ENCODE measurements at places on chromosomes 2 and 18.

- DNase-seq = no peak
Measured at GRCh38 chr2:43092520-43093179, 133.8 kb downstream of the ZFP36L2 start.

GRCh38 chr2:240319221-240319854 lies 116.1 kb upstream of the GPC1 start:
- DNase-seq = no peak

- no peak for DNase-seq
Measured at GRCh38 chr2:138510319-138510718, 8.7 kb downstream of the SPOPL start.

DNA sequence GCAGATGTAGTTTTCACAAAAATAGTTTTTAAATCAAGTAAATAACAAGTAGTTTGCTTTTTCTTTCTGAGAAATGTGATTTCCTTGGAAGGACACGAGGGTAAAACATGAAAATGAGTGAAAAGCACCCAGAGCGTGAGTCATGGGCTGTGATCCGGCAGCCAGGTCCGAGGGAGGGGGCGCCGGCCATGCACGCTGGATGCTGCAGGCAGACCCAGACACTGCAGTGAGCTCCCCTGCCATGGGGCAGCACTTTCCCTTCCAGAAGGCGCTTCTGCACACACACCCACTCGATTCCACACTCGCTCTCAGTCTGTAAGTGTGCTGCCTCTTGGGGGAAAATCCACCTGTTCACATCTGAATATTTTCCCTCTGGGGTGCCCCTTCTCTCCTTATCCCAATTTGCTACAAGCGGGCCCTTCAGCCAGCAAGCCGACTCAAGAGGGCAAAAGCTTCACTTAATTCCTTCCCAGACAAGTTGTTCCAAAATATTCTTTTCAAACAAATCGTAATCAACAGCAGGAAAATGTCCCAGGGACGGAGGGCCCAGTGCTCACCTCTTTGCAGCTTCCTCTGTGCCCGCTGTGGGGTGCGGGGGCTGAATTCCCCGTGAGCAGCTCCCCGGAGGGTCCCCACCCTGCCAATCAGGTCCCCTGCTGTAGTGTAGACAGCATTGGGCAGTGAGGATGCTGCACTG lies 87.0 kb upstream of the ID2 start:
- no peak for DNase-seq

DNA sequence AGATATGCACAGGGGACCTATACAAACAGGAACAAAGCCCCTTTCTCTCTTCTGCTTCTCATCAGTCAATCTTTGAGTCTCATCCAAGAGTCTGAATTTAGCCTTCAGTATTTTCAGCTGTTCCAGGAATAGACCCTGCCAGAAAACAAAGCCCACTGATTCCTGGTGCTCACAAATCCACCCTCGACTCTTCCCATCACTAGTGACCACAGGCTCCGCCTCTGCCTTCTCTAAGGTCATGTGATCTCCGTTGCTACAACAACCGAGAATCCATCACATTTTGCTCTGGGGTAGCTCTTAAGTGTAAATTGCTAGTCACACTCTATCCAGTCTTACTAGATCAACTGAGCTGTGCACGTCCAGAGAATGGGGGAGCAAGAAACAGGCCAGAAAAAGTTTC lies 46.4 kb upstream of the SPTBN1 start:
- DNase-seq = no peak

GRCh38 chr2:26674002-26674751 lies 18.3 kb upstream of the KCNK3 start:
- DNase-seq = no peak

DNA sequence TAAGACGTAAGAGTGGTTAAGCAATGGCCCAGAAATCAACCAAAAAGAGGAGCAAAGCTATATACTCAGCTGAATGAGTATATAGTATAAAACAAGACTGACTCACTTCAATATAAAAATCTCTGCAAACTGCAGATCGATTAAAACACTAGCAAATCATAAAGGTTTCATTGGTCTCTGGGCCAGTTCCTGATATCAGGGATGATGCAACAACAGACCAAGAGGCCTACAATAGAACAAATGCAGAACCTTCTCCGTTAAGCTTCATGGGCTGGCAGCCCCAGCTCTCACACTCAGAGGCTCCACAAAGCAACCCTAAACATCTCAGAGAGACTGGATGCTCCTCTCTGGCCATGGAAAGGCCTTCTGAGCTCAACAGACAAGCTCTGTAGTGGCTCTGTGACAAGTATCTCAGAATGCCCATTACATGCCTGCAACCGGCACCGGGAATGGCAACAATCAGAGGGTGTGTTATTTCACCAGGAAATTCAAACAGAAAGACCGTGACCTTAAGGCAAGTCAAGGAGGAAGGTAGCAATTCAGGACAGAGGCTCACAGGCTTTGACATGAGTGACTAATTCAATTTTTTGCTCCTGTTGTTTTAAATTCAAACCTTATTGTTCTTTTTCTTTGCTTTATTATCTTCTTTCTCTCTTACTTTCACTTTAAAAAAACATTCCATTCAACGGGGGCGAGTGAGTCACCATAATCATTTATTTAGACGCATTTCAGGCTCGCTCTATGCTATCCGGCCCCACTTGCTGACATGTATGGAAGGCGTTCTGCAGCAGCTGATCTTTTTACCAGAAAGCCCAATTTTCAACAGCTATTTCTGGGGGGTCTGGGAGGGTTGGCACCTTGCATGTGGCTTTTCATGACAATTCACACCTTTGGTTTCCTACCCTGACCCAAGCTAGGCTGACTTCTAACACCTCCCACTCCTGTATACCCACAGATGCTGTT lies 15.1 kb downstream of the CYRIA start:
- DNase-seq = no peak

DNA sequence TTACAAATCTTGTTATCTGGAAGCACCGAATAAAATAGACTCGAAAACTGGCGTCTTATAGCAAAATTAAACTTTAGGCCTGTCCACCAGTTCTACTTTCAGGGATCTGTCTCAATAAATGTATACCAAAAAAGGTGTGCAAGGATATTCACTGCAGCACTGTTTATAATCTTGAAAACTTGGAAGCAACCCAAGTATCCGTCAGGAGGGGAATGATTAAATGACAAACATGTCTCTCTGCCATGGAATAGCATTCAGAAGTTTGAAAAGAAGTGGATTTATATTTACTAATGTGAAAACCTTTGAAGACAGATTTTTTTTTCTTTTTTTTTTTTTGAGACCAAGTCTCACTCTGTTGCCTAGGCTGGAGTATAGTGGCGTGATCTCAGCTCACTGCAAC lies 32.3 kb upstream of the SATB2 start:
- DNase-seq = no peak

DNA sequence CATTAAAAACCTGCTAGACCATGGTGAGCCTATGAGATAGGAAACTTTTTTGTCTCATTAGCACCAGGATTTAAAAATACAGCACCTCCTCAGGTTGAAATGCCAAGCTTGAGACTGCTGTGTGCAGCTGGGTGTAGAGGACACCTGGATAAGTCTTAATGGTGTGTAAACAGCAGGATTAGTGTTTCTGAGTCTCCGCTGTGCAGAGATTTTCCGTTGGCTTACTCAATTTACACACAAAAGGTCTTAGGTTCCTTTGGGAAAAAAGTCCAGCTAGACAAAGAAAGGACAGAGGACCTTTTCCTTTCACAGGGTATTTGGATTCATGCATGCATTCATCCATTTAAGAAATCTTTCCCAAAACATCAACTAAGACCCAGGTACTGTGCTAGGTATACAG lies 168.1 kb downstream of the NRXN1 start:
- DNase-seq = no peak

GRCh38 chr2:133774654-133775015 lies 206.4 kb upstream of the NCKAP5 start:
- DNase-seq = no peak

DNA sequence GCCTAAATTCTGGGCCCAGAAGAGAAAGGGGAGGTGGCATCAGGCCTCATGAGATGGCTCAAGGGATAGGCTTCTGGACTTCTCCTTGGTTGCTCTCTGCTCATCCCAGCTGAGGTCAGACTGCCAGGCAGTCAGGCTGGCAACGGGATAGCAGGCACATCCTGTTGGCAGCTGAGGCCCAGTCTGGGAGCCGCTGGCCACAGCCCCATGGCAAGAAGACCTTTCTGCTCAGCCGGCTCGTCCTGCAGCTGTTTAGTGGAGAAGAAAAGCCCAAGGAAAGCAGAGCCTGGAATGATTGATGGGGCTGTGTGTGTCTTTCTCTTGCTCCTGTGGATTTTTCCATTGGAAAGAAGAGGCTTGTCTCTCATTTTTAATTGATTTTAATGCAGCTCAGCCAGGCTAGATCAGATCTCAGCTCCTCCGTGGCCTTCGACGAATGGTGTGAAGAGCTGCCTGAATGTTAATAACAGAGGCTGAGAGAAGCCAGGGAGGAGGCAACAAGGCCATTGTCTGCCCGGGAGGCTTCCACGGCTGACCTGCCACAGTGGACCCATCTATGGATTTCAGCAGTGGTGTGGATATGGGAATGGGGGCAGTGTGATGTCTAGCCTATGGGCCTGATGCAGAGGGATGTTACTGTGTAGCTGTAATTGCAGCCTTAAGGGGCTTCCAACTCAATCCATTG lies 99.5 kb downstream of the HS1BP3 start:
- DNase-seq = no peak

DNA sequence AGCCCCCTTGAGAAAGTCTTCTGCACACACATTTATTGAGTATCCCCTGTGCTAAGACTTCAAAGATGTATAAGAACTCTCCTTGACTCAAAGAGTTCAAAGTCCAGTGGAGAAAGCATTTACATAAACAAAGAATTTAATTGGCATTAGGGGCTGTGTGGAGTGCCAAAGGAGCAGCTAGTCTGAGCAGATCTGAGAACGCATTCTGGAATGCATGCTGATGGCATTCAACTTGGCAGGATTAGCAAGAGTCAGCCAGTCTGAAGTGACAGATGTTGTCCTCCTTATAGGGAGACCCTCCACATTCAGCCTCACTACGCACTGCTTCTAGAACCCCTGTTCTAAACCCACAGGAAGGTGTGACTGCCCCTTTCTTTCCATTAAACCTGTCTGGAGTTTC lies 191.5 kb downstream of the RAD51AP2 start:
- no peak for DNase-seq

GRCh38 chr2:133855526-133855925 lies 287.3 kb upstream of the NCKAP5 start:
- no peak for DNase-seq

DNA sequence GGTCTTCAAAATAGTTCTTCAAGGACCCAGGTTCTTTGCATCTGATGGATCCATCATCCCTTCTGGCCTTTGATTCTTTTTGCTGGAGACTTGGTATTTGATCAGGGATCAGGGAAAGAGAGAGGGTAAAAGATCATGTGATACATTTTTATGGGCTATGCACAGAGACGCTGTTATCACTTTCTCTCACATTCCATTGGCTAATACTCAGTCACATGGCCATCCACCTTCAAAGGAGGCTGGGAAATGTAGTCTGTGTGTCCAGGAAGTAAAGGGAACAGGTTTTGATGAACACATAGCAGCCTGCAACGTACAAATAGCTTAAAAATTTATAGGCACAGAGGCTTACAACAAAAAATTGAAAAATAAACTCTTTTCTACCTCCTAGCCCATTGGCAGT lies 629.6 kb upstream of the FANCL start:
- DNase-seq = no peak

DNA sequence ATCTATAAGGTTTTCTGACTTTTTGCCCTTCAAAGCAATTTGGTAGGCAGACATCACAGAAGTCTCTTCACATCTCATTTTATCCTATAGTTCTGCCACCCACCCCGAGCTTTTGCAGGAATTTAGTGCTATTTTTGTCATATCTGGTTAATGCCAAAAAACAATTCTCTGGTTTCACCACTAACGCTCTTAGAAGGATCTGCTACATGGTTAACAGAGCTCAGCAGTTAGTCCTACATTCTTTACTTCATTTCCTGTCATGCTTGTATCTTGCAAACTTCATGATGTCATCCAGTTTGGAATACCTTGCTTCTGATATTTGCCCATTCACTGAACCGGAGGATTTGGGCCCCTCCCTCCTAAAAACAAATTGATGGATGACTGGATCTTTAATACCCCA lies 116.8 kb upstream of the SERPINE2 start:
- no peak for DNase-seq

- no peak for DNase-seq
Measured at GRCh38 chr2:108451976-108452375, 3.0 kb downstream of the GCC2 start.

DNA sequence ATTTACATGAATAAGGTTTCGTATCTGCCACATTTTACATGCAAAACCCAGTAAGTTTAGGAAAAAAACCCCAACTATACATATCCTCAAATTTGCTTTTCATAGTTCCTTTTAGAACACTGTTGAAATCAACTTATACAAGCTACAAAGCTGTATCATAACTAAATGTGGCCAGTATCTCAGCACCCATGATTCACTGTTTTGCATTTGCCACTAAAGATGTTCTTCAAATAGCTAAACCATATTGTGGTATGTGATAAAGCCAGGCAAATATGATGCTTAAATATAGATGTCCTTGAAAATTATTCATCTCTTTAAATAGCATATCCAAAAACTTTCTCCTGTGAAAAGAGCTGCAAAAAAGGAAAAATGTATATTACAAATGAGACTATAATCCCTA lies 29.9 kb downstream of the ROCK2 start:
- DNase-seq = no peak

- DNase-seq = no peak
Measured at GRCh38 chr2:211437396-211437795, 881.0 kb downstream of the CPS1 start.

All from activated effector memory CD4-positive, alpha-beta T cell treated with Interleukin-2 at 50 U/mL for 16 hours (primary cell).